Gastrocnemius medialis (tissue), 4 donors: ENCODE measurements at places on chromosomes 7 and 10.

- H3K27me3 ChIP-seq = no peaks in the 10 kb centered on the region
- no peak overlapping the region for H3K4me3 ChIP-seq
- no peaks in the 10 kb centered on the region for H3K36me3 ChIP-seq
- no peak overlapping the region for H3K27ac ChIP-seq
Observed at GRCh38 chr7:144098776-144099175, 10.6 kb upstream of the OR2A2 start.

- no peak overlapping the region for H3K4me3 ChIP-seq
Observed at GRCh38 chr10:83896219-83896618, 243.1 kb upstream of the GHITM start.

- H3K27ac ChIP-seq = peak overlapping the region; percentile 96
Observed at GRCh38 chr7:157358753-157359096, 21.9 kb downstream of the DNAJB6 start.

DNA sequence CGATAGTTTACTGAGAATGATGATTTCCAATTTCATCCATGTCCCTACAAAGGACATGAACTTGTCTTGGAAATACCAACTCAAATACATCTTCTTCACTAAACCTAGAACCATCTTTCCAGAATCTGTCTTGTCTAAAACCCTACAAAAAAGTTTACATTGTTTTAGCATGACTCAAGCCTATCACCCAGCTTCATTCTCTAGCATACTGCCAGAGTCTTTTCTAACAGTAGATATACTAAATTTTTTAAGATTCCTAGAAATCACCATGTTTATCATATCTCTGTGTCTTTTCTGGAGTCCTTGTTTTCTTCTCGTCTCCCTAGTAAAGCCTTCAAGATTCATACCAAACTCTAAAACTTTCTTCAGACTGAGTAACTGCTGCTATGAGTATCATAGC, 129.7 kb downstream of the SEMA3E start:
- no peaks in the 10 kb centered on the region for H3K4me1 ChIP-seq
- no peak overlapping the region for H3K4me3 ChIP-seq
- H3K27me3 ChIP-seq = no peaks in the 10 kb centered on the region
- no peaks in the 10 kb centered on the region for H3K36me3 ChIP-seq

DNA sequence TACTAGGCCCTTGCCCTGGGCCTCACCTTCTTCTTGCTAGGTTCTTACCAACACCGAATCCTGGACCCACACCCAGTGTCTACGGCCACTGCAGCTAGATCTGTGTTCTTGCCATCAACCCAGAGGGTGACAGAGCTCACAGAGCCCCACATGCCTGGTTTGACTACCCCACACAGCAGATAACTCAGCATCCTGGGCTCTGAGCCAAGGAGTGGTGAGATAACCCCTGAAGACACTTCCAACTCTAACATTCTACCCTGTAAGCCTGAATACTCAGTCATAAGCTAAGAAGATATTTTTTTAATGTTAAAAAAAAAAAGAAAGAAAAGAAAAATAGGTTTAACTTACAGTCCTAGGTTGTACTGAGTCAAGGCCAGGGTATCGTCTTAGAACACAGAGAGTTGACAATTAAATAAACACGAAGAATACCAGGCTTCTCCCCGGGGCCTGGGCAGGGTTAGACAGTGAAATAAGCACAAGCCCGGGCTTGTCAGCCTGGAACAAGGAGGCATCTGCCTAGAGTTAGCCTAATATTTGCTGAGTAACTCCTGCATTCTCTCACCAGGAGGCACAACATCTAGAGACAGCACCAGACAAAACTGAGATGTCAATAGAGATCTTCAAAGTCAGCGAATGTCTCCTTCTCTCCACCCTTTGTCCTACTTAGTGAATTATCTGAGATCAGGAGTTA, 556.5 kb upstream of the LRRN3 start:
- H3K27ac ChIP-seq = no peak overlapping the region
- H3K4me1 ChIP-seq = no peaks in the 10 kb centered on the region
- DNase-seq = no peak
- no peaks in the 10 kb centered on the region for H3K36me3 ChIP-seq

DNA sequence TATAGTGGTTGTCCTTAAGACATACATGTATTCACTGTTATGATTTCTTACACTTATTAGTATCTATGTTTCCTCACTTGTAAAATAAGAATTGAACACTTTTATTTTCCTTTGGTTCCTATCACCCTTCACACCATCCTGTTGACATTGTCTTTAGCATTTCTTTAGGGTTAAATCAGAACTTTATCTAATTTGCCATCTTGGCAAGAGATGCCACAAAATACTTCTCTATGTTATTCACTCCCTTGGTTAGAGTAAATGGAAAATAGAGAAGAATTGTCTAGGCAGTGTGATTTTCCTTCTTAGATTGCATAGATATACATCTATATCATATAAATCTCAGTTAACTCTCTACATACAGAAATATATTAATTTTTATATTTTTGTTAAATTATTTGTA, 204.7 kb downstream of the SEMA3D start:
- no peaks in the 10 kb centered on the region for H3K4me1 ChIP-seq
- no peak overlapping the region for H3K4me3 ChIP-seq
- H3K36me3 ChIP-seq = no peaks in the 10 kb centered on the region
- no peak for DNase-seq
- no peak overlapping the region for H3K27ac ChIP-seq

- H3K4me3 ChIP-seq = no peak overlapping the region
- no peak overlapping the region for H3K27ac ChIP-seq
- H3K27me3 ChIP-seq = peaks cover 3% of the 10 kb centered on the region
Observed at GRCh38 chr7:134331393-134331792, 14.7 kb upstream of the SLC35B4 start.

DNA sequence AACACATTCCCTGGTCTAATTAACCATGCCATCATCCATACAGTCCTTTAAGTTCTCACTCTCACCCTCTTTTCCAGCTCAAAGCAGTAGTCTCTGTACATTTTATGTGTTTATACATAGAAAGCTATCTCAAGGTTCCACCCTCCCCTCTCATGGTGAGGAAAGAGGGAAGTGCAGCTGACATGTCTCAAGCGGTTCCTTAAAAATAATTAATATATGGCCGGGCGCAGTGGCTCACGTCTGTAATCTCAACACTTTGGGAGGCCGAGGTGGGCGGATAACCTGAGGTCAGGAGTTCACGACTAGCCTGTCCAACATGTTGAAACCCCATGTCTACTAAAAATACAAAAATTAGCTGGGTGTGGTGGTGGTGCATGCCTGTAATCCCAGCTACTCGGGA, 36.7 kb downstream of the ZC3HAV1 start:
- no peak overlapping the region for H3K4me3 ChIP-seq
- H3K27ac ChIP-seq = no peak overlapping the region
- no peaks in the 10 kb centered on the region for H3K36me3 ChIP-seq
- no peaks in the 10 kb centered on the region for H3K4me1 ChIP-seq
- H3K27me3 ChIP-seq = no peaks in the 10 kb centered on the region

GRCh38 chr7:158443688-158444483, 143.7 kb downstream of the PTPRN2 start:
- no peak overlapping the region for H3K4me3 ChIP-seq
- no peaks in the 10 kb centered on the region for H3K27me3 ChIP-seq
- no peak for DNase-seq
- no peaks in the 10 kb centered on the region for H3K4me1 ChIP-seq
- no peaks in the 10 kb centered on the region for H3K36me3 ChIP-seq

- peak overlapping the region; percentile 93 for H3K27ac ChIP-seq
- peaks cover 13% of the 10 kb centered on the region for H3K36me3 ChIP-seq
- H3K27me3 ChIP-seq = no peaks in the 10 kb centered on the region
- peaks cover 22% of the 10 kb centered on the region for H3K4me1 ChIP-seq
- no peak for DNase-seq
Observed at GRCh38 chr7:4775848-4776623, 613 bp downstream of the AP5Z1 start.

- H3K36me3 ChIP-seq = no peaks in the 10 kb centered on the region
- no peak overlapping the region for H3K27ac ChIP-seq
- H3K27me3 ChIP-seq = no peaks in the 10 kb centered on the region
- no peaks in the 10 kb centered on the region for H3K4me1 ChIP-seq
Observed at GRCh38 chr7:40889539-40889938, 754.7 kb downstream of the SUGCT start.

DNA sequence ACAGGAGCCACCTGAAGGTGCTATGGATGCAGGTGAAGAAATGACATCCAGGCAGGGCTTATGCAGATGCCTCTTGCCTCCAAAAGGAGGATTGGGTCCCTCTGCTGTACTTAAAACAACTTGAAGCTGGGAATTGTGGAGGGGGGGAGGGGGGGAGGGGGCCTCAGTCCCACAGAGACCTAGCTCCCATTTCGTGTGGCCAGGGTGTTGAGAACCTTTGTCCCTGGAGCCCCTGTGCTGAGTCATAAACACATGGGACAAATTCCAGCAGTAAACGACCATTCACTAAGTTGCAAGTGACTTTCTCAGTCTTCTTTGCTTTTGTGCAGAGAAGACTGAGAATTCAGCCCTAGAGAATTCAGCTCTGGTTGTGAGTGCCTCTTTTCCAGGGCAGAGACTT, 96.5 kb upstream of the PODXL start:
- H3K27ac ChIP-seq = no peak overlapping the region
- no peak for DNase-seq
- no peak overlapping the region for H3K4me3 ChIP-seq
